Activated CD8-positive, alpha-beta memory T cell treated with anti-CD3 and anti-CD28 coated beads for 48 hours (primary cell): ENCODE measurements at places on chromosomes 2 and 18.

- no peak for DNase-seq
Measured at GRCh38 chr2:16079637-16080036, 139.3 kb downstream of the MYCN start.

DNA sequence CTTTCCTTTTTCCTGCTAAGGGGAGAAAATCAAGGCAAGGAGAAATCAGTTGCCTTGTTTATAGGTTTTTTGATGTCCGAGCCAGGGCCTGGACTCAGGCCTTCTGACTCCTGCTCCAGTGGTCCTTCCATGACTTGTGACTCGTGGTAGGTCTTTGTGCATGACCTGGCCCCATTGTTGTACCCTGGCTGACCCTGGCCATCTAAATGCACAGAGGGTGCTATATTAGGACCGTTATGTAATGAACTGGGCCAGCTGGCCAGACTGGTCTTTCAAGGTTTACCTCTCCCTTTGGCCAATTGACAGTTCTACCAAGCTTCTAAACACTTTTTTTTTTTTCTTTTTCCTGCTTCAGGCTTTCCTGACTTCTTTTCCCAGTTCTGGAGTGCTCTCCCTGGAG, 81.1 kb downstream of the SETBP1 start:
- no peak for DNase-seq

GRCh38 chr2:97982621-97983020, 13.1 kb downstream of the TMEM131 start:
- no peak for DNase-seq

- no peak for DNase-seq
Measured at GRCh38 chr2:10237392-10238321, 65.0 kb upstream of the HPCAL1 start.

DNA sequence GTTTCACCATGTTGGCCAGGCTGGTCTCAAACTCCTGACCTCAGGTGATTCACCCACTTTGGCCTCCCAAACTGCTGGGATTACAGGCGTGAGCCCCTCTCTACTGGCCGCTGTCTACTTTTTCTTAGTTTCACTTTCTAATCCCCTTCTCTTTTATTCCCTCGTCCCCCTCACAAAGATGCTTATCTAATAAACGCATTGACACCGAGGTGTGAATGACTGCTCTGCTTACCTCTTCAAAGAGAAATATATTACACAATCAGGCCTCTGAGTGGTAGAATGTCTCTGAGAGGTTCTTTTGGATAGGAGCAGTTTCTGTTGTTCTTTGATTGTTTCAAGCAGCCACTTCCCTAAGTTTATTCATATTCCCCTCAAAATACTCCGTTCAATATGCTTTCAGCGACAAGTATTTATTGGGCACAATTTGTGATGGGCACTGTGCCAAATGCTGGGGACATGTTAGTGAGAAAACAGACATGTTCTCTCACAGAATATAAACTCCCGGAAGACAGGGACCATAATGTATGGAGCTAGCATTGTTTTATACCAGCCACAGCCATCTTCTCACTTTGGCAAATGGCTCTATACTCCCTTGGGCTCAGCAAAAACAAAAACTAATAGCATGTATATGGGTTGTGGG, 34.7 kb upstream of the RAPH1 start:
- no peak for DNase-seq

GRCh38 chr2:26058390-26058789, 24.5 kb downstream of the RAB10 start:
- DNase-seq, result no peak

DNA sequence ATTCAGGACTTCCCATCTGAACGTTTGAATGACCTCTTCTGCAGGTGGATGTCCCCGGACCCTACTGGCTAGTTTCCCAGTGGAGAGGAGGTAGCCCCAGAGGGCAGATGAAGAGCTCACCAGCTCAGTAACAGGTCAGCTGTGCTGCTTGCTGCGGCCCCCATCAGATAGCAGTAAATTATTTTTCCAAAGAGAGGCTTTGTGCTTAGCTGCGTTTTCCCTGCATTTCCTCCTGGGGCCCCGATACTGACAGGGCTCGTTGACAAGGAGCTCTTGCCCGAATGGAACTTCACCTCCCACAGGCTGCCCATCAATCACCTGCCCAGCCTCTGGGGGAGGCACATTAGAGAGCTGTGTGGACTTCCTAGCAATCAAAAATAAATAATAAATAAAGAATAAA, 185.8 kb downstream of the DOK6 start:
- DNase-seq, result no peak

- no peak for DNase-seq
Measured at GRCh38 chr2:134934641-134935040, 16.0 kb downstream of the CCNT2 start.
